Occipital lobe (tissue), 3 donors: ENCODE measurements at places on chromosomes 5 and 9. TPM values are rescaled to one million over a fixed set of nuclear protein-coding genes. Genes with fewer than 3 reads are reported as not detected.

ADAMTS6 gene
- total RNA-seq = 17.5 TPM

HMGCS1 gene
- 512 TPM for total RNA-seq

ADAM19 gene
- total RNA-seq = 13.4 TPM

GPR150 gene
- total RNA-seq = not detected

SHC3 gene
- 51.5 TPM for total RNA-seq

LCN10 gene
- not detected for total RNA-seq

MEF2C gene
- total RNA-seq = 2,088 TPM

ZFP2 gene
- total RNA-seq = 9.4 TPM

ZBED3 gene
- 2.2 TPM for total RNA-seq

MEGF10 gene
- total RNA-seq = 20.0 TPM

FKBP15 gene
- total RNA-seq = 22.3 TPM

SH3RF2 gene
- 0.31 TPM for total RNA-seq

ROPN1L gene
- 1.9 TPM for total RNA-seq

ARSB gene
- total RNA-seq = 24.6 TPM

PCDHGA10 gene
- total RNA-seq = 12.0 TPM

- peak; percentile 84 for DNase-seq
Observed at GRCh38 chr9:121725008-121725775, 73.8 kb downstream of the DAB2IP start.

GRCh38 chr5:65734921-65735320 is 12.9 kb downstream of the NLN start:
- DNase-seq = no peak

DNA sequence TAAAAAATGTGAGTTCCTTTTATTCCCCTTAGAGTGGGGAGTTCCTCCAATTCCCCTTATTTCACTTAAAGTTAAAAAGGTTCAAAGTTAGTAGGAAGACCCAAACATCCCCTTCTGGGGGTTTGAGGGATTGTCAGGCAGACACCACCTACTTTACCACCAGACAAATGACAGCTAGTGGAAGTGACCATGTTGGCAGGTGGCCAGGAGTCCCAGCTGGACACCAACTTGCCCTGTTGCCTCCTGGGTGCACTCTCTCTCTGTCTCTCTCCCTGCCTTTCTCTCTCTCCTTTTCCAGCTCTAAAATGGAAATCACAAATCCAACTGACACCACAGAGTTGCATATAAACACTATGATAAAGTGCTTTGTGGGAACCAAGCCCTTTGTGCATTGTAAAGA is 307.7 kb upstream of the TLE4 start:
- DNase-seq = no peak

DNA sequence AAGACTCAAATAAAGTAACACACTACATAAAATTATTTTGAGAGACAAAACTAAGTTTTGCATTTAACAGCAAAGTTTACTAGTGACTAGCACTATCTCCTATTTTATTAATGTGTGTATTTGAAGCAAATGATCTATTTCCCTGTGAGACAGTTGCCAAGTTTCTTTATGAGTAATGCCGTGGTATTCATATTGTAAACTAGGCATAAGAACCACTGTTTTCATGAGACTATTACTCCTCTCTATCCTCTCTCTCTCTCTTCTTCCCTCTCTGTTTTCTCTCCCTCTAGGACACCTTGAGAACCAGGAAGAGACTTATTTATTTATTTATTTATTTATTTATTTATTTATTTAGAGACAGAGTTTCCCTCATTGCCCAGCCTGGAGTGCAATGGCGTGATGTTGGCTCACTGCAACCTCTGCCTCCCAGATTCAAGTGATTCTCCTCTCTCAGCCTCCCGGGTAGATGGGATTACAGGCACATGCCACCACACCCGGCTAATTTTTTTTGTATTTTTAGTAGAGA is 61.1 kb downstream of the MLANA start:
- no peak for DNase-seq

GRCh38 chr5:157161996-157162395 is 4.1 kb downstream of the GARIN3 start:
- DNase-seq = no peak

- DNase-seq = no peak
Observed at GRCh38 chr5:167943343-167943742, 348.1 kb upstream of the WWC1 start.

DNA sequence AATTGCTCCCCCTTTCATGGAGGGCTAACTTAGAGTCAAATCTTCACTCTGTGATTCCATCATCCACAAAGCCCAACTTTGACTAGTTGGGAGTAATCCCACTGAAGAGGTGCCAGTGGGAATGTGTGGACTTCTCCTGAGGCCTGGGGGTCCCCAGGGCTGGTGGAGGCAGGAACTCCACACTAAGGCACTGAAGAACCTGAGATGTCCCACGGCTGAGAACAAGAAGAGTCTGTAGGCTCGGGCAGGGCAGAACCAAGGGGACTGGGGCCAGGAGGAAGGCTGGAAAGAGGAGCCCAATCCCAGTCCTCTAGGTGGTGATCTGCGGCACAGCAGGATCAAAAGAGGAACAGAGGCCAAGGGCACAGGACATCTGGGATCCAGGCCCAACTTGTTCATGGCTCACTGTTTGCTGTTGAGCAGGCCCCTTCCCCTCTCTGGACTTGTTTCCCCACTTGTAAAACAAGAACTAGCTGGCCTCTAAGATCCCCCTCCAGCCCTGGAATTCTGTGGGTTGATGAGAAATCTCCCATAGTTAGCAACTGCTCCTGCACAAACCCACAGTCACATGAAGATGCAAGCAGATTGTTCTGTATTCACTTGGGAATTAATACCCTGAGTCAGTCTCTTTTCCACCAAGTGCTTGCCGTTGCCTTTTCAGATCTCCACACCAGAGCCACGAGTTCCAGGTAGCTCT is 32.7 kb upstream of the ALDH1B1 start:
- no peak for DNase-seq

GRCh38 chr5:119120893-119121292 is 50.0 kb downstream of the DMXL1 start:
- no peak for DNase-seq

DNA sequence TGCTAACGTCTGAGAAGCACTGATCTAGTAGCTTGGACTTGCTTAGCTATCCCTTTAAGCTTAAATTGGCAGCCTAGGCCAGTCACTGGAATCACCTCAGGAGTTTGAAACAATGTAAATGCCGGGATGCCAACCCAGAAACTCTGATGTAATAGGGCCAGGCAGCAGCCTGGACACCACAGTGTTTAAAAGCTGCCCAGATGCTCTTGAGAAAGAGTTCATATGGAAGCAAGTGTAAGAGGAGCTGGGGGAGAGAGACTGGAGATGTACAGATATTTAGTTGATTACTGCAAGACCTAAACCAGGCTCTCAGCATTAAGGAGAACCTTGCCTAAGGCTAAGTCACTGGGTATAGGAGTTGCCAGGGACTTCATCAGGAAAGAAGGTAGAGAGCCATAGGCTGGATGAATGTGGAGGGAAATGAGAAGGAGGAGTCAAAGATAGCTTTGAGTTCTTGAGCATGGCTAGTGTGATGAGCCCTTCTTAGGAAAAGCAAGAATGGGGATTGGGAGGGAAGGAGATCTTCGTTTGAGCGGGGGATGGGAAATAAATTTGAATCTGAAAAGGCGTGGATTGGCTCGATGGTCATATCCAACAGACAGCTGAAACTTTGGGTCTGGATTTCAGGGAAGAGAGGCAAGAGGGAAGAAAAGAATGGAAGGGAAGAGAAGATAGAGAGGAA is 392.9 kb upstream of the WWC1 start:
- DNase-seq = no peak

DNA sequence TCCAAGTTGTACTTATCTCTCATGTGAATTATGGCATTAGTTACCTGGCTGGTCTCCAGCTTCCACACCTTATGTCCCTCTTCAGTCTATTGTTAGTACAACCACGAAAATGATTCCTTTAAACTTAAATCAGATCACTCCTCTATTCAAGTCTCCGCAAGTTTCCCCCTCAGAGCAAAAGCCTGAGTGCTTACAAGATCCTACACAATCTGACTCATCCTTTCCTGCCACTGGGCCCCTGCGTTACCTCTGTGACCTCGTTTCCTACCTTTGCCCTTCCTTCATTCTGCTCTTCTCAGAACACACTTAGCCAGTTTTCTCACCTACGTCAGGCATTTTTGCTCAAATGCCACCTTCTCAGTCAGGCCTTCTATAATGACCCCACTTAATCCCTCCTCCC is 45.1 kb upstream of the GLIS3 start:
- no peak for DNase-seq

- no peak for DNase-seq
Observed at GRCh38 chr9:76045221-76045620, 154.7 kb downstream of the PCSK5 start.

- no peak for DNase-seq
Observed at GRCh38 chr5:141155540-141156374, 5.9 kb downstream of the PCDHB6 start.

- DNase-seq = no peak
Observed at GRCh38 chr5:180644129-180644824, 5.1 kb downstream of the FLT4 start.

GRCh38 chr5:175837171-175837699 is 34.1 kb upstream of the CPLX2 start:
- DNase-seq = no peak

GRCh38 chr5:112401924-112402323 is 17.2 kb downstream of the EPB41L4A start:
- no peak for DNase-seq

GRCh38 chr9:133109931-133110650 is 10.9 kb downstream of the RALGDS start:
- no peak for DNase-seq

DNA sequence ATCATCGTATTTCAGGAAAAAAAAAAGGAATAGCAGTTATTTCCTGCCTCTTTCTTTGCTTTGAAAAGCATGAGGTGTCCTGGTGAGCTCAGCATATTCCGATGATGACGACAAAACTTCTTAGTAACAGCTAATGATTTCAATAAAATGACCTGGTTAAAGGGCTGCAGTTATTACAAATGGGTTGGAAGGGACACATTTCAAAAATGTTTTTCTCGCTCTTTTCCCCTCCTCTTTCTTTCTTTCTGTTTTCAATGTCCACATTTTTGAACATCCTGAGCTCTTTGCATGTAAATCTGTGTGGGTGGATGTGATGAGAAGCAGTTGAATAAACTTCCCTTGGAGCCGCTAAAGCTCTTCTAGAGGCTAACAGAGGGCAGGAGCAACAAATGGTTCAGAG is 186.8 kb upstream of the SLC27A6 start:
- DNase-seq = no peak

DNA sequence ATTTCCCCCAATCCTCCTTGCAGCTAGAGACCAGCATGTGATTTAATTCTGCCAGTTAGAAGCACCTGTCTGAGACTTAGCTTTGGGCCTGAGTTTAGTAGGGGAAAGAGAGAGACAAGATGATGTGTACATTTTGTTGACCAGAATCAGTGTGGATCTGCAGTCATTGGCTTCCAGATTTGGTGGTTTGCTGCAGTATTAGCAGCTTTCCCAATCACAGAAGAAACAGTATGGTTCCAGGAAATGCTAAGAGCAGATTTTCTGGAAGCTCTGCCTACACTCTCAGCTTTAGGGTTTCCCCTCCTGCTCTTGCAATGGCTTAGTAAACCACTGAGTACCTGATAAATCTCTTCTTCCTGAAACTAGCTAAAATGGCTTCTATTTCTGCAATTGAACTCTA is 48.8 kb upstream of the FREM1 start:
- no peak for DNase-seq

- DNase-seq = no peak
Observed at GRCh38 chr5:108530706-108531105, 148.8 kb upstream of the FBXL17 start.

DNA sequence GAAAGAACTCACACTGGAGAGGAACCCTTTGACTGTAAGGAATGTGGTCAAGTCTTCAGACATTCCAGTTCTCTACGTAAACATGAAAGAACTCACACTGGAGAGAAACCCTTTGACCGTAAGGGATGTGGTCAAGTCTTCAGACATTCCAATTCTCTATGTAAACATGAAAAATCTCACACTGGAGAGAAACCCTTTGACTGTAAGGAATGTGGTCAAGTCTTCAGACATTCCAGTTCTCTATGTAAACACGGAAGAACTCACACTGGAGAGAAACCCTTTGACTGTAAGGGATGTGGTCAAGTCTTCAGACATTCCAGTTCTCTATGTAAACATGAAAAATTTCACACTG is 32.6 kb downstream of the MAPK9 start:
- no peak for DNase-seq

DNA sequence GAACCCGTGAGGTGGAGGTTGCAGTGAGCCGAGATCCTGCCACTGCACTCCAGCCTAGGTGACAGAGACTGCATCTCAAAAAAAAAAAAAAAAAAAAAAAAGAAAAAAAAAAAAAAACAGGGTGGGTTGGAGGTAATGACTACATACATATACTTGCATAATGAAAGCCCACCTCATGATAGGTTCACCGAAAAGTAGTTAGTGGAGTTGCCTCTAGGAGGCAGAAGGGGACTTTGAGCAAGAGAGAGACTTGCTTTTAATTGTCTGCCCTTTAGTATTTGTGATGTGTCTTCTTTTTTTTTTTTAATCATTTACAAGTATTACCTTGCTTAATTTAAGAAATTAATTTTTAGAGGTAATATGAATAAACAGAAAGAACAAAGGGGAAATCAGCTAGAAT is 99.8 kb downstream of the PPARGC1B start:
- DNase-seq = no peak

- DNase-seq = no peak
Observed at GRCh38 chr5:171162596-171162995, 146.5 kb upstream of the TLX3 start.

DNA sequence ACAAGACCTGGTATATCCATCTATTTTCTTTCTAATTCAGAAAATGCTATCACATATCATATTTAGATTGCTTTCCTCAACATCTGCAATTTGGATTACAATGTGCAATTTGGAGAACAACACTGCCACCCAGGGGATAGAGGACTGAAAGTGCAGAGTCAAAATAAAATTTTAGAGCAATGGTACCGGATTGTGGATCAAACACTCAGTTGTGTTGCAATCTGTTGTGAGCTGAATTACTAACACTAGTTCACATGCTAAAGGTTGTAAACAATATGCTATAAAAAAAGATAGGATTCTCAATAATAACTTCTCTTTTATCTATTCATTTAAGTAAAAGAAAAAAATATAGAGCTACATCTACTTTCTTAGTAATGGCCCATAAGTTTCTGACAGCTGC is 11.9 kb upstream of the SRFBP1 start:
- no peak for DNase-seq

DNA sequence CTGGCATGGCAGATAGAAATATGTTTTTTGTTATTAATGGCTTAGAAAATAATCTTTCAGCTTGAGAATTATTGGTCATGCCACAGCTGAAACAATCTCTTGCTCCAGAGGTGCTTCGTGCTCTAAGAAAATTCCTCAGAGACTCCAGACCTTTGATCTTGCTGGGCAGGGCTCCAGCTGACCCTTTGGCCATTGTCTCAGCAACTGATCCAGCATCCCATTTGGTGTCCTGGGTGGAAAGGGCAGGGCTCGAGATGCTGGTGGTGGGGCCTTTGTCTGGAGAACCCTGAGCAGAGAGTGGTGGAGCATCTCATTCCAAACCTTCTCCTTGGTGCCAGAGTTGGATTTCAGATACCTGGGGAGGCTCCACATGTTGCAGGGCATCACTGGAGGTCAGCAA is 43.2 kb upstream of the PIK3R1 start:
- no peak for DNase-seq
